CD4-positive, alpha-beta T cell (primary cell): ENCODE measurements at places on chromosomes 6 and 20. TPM values are rescaled to one million over a fixed set of nuclear protein-coding genes. Genes with fewer than 3 reads are reported as not detected.

The NHLRC1 gene
- 0.11 TPM for total RNA-seq

The CTAGE9 gene
- not detected for total RNA-seq

The FNDC1 gene
- not detected for total RNA-seq

The OR2B2 gene
- total RNA-seq, result not detected

The OR2J3 gene
- total RNA-seq, result not detected

GRCh38 chr6:35293681-35294080, 3.9 kb upstream of the DEF6 start:
- DNase-seq, result no peak

DNA sequence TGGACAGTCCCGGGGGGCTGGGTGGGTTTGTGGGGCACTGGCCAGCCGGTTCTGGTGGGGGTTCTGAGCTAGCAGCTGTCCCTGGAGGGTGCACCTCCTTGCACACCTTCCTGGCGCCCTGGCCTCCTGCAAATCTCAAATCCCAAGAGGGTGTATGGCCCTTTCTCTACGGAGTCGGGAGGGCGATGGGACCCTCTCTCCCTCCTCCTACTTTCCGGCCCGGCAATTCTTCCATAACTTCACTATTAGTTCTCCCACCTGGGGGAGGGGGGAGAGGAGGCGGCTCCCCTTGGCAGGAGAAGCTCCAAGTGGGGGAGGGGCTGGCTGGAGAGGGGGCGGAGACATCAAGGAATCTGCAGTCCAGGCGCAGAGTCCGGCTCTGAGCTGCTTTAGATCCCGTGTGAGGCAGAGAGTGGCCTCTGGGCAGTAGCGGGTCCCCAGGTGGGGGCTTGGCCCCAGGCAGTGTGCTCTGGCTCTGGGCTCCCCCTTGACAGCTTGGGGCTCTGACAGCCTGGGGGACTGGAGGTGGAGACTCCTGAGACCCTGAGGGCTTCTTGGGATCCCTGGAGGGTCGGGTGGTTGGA, 1.4 kb upstream of the LAMA5 start:
- DNase-seq, result no peak

DNA sequence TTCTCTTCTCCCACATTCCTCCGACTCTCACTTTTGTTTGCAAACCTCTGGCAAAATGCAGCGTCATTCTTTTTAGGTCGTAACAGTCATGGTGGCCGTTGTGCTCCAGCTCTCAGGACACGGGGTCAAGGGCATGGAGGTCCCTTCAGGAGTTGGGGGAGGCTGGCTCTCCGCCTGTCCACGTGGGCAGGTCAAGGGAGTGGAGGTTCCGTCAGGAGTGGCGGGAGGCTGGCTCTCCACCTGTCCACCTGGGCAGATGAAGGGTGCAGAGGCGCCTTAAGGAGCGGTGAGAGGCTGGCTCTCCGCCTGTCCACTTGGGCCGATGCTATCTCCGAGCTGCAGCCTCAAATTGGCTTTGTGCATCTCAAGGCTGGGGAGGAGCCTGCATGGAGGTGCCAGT, 98.0 kb downstream of the ERMARD start:
- no peak for DNase-seq

- DNase-seq, result no peak
Observed at GRCh38 chr6:37399795-37400490, 33.1 kb upstream of the CMTR1 start.
